NCI-H2029 (cell line): ENCODE measurements at places on chromosomes 1 and 21.

- no peak for DNase-seq
Measured at GRCh38 chr1:17892851-17893250, 137.7 kb downstream of the ACTL8 start.

DNA sequence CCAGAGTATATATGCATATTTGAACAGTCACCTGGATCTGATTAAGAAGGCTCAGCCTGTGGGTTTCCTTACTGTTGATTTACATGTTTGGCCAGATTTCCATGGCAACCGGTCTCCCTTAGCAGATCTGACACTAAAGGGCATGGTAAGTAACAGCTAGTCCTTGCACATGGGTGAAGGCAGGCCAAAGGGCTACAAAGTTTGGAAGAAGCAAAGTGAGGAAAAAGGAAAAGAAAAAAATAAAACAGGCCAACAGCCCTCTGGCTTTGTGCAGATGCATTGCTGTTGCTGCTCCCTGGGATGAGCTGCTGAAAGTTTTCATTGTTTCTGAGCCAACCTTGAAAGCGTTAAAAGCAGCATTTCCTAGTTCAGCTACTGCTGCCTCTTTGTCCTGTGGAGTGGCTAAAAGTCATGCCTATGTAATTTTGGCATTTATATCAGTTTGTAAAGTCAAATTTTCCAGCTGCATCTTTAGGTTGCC, 176.5 kb upstream of the HOOK1 start:
- DNase-seq: no peak

GRCh38 chr21:38992737-38993136, 187.0 kb downstream of the ETS2 start:
- no peak for DNase-seq

GRCh38 chr1:209304166-209304565, 279.3 kb upstream of the CAMK1G start:
- DNase-seq: no peak

GRCh38 chr1:86370601-86371022, 25.5 kb downstream of the ODF2L start:
- no peak for DNase-seq

GRCh38 chr1:67559222-67559700, 125.7 kb upstream of the GADD45A start:
- DNase-seq: no peak

DNA sequence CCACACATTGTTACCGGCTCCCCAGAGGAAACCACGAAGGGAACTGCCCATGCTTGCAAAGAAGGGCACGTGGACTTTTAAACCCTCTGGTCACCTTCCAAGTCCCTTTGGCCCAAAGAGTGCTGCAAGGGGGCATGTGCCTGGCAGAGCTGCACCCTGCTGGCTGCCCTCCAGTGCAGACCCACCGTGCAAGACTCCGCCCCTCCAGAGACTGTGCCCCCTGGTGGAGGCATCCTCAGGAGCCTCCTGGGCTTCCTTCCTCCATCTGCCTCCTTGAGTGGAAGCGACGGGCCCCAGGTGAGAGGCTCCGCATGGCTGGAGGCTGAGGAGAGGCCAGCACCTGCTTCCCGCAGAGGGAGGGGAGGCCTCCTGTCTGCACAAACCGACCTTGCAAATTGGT, 100.6 kb downstream of the CRYAA start:
- DNase-seq: no peak

DNA sequence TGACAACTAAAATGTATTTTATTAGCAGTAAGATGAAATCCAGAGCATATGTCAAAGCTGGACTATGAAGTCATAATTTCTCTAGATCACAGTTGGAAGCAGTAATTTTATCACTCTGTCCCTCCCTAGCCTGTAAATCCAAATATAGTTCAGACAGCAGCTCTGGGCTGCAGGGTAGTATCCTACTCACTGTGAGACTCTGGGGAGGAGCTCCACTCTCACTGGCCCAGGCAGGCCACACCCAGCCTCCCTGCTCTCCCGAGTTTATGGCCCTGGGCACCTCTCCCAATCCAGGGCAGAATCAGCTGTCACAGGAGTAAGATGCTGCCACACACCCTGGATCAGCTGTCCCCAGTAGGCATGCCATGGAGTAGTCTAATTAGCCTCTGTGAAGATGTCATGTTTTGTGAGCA, 131.1 kb downstream of the HLCS start:
- DNase-seq: no peak

GRCh38 chr1:171738911-171739310, 3.0 kb downstream of the VAMP4 start:
- DNase-seq: no peak

GRCh38 chr1:247451388-247452010, 6.4 kb downstream of the OR2B11 start:
- no peak for DNase-seq

DNA sequence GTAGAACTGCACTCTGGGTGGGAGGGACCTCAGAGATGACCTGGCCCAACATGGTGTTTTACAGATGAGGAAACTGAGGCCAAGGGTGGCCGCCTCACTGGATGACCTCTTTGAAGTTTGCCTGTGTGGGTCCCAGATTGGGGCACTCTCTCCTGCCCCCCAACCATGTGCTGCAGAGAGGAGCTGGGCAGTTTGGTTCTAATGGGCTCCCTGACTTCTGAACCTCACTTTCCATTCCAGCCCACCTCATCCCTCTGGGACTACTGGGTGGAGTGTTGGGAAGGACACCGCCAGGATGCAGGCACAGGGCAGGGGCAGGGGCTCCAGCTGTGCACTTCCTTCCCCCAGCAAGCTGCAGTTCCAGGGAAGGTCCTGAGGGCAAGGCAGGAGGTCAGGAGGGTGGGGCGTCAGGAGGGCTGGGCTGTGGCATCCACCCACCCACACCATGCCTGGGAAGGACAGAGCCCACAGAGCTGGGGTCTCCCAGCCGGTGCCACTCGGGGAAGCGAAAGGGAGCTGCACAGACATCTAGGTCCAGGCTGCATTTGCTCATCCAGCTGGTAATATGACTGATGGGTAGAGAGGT, 10.3 kb upstream of the EPS8L3 start:
- no peak for DNase-seq

GRCh38 chr21:30255679-30256078, 27.1 kb downstream of the KRTAP24-1 start:
- no peak for DNase-seq

DNA sequence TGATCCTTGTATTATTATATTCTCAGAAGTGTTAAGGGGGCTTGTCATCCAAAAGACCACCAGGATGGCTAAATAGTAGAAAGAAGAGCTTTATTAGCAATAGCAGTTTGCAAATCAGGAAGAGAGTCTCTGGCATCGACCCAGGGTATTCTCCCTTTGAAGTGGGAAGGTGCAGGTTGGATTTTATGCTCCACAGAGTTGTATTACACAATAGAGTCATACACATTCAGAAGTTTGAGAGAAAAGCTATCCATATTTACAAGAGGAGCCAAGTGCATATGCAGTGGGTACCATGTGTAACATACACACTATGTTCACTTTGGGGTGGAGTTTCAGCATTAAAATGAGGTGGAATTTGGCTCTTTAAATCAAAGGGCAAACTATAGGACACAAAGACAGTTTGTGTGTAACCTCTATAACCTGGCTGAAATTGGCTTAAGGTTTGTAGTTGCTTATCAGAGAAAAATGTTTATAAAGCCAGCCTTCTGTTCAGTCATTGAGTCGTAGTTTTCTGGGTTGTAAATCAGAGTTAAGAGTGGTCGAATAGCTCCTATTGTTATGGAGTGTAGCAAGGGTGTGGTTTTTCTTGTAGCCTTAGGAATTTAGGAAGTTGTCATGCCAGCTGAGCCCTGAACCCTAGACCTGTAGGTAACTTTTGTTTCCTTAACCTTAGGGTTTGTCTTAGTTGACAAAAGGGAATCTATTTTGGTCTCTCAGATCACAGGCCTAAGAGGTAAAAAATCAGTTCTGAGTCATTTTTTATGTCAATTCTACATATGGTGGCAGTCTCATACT, 125.3 kb downstream of the DNM3 start:
- DNase-seq: no peak

DNA sequence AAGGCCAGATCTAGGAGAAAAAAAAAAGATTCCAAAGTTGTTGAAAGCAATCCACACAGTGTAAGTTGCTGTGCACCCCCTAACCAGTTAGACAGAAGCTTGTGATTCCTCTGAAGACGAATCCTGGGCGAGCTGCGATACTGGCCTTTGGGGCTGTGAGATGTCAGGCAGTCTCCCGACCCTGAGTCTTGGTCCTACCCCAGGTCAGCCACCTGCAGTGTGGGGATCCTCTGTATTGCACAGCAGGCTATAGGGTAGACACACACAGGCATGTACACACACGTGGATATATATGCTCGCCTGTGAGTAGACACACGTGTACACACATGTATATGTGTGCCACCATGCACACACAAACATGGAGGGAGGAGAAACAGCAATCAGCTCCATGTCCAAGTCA, 12.9 kb downstream of the ACTRT2 start:
- no peak for DNase-seq

GRCh38 chr1:22452481-22452957, 868 bp downstream of the ZBTB40 start:
- DNase-seq: peak; percentile 19

- no peak for DNase-seq
Measured at GRCh38 chr1:10389271-10389973, 9.4 kb upstream of the PGD start.

- no peak for DNase-seq
Measured at GRCh38 chr1:113876176-113876575, 4.7 kb upstream of the PTPN22 start.

GRCh38 chr1:18814425-18814824, 45.0 kb downstream of the TAS1R2 start:
- DNase-seq: no peak

GRCh38 chr21:39105836-39106235, 77.4 kb downstream of the PSMG1 start:
- no peak for DNase-seq

DNA sequence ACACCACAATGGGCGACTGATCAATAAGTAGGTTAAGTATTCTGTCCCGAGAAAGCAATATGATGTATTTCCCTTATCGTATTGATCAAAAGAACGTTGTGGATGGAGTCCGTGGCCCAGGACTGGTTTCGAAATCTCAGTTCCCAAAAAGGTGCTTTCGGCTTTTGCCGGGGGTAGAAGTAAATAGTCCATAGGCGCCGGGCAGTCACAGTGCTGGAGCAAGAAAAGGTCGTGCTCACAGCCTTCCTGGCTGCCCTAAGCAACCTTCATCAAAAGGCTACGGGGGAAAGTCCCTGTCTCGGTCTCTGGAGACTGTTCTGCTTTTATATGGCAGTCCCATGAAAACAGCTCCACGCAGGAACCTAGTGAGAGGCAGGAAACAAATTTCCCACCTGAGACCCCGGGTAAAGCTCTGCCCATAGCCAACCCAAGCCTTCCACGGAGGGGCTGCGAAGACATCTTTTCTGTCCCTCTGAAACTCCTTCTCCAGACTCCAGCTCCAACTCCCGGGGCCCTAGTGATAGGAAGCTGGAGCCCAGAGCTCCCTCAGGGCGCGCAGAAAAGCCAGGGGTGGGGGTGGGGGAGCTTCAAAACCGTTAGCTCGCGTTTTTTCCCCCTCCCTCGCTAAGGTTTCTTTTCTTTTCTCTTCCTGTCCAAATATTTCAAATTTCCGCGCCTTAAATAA, 7.0 kb downstream of the CDKN2C start:
- DNase-seq: peak; percentile 89

GRCh38 chr1:218763538-218763937, 410.1 kb upstream of the LYPLAL1 start:
- no peak for DNase-seq

DNA sequence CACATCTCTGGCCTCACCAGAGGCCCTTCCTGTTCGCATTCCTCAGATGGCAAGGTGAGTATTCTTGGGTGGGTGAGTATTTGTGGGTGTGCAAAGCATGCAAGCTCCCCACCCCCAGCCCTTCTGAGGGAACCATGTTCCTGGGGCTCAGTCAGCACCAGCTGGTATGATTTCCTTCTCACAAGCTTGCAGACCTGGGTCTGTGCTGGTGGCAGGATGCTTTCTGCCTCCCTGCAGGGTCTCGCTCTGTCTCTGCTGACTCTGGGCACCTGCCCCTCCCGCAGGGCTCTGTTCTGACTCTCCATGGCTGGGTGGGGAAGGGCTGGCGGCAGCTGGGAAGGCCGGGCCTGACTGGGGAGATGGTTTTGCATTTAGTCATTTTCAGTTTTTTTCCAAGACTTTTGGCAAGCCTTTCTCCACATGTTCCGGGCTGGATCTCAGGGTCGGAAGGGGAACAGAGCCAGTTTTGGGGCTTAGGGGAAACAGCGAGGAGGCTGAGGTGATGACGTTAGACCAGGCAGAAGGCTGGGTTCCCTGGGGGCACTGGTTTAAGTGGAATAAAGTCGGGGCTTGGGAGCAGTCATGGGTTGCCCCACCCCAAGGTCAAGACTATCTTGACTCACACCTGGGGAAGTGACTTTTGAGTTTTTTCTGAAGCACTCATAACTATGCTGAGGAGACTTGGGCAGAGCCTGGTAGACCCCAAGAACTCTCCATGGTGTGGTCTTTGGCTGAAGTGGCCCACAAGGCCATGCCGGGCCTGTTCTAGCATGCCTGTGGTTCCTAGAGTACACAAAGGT, 6.2 kb downstream of the RASSF5 start:
- DNase-seq: no peak

DNA sequence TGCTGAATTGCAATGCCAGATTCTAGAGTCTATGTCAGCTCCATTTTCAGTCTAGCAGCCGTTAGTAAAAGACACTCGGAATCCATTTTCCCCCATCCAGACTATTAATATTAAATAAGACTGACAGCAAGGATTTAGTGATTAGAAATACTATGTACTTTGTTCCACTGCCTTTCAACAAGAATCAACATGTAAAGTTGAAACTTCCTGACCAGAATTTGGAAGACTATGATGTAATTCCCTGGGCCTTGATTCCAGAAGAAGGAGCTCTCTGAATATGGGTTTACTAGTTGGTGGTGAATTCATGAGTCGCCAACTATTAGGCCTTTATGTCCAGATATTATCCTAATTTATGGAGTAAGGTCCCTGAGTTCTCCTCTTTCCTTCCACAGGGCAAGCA, 24.8 kb downstream of the KDM1A start:
- DNase-seq: no peak

DNA sequence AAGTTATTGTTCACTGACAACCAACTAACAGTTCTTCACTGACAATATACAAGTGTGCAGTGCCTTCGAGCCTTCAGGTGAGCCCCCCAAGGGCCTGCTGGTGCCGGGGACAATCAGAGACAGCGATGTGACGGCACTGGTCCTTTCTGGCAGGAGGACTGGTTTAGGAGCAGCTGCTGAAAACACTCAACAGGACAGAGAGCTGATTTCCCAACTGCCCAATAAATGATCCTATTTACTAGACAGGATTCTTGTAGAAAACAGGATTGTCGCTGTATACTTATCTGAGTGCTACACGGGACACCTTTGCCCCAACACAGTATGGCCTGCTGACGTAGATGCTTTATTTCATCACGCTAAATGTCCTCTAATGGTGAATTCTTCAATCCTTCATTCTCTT, 65.4 kb downstream of the TP53BP2 start:
- DNase-seq: no peak

- DNase-seq: no peak
Measured at GRCh38 chr1:194548071-194548470, 1361.7 kb upstream of the B3GALT2 start.

- DNase-seq: no peak
Measured at GRCh38 chr1:208044589-208045462, 133.9 kb upstream of the CD34 start.
